Stimulated activated CD4-positive, alpha-beta T cell treated with anti-CD3 and anti-CD28 coated beads, Interleukin-15, amount 100 ng/mL, for 1 hour (primary cell): ENCODE measurements at places on chromosomes 6 and 20.

DNA sequence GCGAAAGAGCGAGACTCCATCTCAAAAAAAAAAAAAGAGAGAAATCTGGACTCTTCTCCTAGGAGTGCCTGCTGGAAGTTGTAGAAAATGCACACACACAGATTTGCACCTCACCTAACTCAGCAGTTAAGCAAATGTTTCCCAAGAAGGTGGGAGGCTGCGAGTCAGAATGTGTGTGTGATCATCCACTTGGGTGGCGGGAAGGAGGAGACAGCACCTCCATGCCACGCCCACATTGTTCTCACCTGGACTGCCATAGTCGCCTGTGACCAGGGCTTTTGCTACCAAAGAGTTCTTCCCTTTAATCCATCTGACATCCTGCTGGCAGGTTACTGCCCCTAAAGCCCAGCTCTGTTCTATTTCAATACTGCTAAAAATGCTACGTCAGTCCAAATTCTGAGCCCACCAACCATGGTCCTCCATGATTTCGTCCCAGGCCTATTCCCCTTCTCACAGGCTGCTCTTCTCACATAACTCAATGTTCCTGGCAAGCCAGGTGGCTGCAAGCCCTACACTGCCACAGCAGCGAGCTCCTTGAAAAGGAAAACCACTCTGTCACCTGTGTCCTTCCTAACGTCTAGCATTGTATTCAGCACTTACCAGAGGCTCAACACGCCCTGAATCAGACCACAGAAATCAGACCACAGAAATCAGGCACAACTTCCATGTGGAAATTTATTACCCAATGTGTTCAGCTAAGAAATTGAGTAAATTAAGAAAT is 77.5 kb downstream of the PSMG4 start:
- no peak for DNase-seq

DNA sequence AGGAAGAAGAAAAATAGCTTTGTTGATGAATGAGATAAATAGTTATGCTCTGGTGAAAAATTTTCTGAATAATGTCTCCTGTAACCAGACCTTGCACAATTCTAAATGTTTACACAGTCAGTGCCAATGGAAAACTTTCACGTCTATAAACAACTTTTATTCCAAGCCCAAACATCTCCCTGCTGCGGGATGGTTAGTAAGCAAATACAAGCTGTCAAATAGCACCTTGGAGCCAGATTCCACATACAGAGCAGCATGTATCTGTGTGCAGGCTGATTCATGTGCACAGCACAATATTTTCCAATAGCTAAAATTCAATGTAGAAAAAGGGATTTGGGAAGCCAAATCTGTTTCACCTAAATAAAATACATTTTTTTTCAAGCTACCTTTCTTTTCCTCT is 813.3 kb downstream of the HACE1 start:
- no peak for DNase-seq

- no peak for DNase-seq
Measured at GRCh38 chr6:21051777-21052176, 517.5 kb downstream of the CDKAL1 start.

DNA sequence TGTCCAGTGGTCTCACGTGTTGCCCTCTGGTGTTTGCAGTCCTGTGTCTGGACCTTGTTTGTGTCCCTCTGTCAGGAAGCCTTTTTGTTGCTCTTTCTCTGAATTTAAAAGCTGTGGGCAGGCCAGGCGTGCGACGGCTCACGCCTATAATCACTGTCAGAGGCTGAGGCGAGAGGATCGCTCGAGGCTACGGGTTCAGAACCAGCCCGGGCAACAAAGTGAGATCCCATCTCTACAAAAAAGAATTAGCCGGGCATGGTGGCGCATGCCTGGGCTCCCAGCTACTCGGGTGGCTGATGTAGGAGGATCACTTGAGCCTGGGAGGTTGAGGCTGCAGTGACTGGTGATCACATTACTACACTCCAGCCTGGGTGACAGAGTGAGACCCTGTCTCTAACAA is 28.5 kb downstream of the OSBPL2 start:
- DNase-seq: no peak

DNA sequence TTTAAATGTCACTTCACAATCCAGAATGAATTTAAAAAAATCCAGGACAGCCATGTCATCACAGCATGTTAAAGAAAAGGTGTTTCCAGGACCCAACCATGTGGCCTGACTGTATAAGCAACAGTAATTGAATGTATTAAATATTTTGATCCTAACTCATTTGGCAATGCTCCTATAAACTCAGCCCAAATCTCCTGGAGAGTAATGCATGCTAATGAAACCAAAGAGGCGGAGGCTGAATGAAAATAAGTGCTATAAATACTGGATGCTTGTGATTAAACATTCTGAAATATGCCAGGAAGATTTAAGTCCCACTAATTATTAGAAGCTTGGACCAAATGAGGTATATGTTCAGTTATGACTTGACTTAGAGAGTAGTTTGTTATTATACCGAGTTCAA is 486.8 kb downstream of the FRK start:
- DNase-seq: no peak

DNA sequence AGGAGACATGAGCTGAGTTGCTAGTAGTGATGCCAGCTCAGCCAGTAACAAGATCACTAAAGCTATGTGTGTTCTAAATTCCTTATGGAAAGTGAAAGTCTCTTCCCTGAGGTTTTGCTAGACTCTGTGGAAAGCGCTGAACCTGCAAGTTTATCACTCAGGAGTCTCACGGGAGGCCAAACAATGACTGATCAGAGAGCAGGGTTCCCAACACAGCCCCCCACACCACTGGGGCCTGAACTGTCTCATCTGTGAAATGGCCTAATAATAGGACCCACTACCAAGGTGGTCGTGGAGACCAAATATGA is 19.9 kb downstream of the ACSS1 start:
- DNase-seq: no peak

- DNase-seq: peak; percentile 31
Measured at GRCh38 chr6:142845624-142846458, 99.1 kb downstream of the HIVEP2 start.

GRCh38 chr6:149114167-149114566 is 203.3 kb upstream of the TAB2 start:
- DNase-seq: no peak

DNA sequence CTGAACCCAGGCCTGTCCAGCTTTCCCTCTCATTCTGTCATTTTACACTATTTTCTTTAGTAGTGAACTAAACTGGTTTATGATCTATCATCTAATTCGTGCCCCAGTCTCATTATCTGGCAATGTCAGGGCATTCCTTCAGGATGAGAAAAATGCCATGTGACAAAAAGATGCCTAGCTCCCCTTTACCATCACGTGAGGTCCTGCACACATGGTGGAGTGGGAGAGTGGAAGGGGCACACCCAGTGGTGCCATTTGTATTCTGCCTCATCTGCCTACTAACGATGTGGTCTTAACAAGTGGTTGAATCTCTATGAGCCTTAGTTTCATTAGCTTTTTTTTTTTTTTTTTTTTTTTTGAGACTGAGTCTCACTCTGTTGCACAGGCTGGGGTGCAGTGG is 41.2 kb downstream of the CDC5L start:
- DNase-seq: no peak

GRCh38 chr6:168390749-168391420 is 50.1 kb upstream of the SMOC2 start:
- no peak for DNase-seq

DNA sequence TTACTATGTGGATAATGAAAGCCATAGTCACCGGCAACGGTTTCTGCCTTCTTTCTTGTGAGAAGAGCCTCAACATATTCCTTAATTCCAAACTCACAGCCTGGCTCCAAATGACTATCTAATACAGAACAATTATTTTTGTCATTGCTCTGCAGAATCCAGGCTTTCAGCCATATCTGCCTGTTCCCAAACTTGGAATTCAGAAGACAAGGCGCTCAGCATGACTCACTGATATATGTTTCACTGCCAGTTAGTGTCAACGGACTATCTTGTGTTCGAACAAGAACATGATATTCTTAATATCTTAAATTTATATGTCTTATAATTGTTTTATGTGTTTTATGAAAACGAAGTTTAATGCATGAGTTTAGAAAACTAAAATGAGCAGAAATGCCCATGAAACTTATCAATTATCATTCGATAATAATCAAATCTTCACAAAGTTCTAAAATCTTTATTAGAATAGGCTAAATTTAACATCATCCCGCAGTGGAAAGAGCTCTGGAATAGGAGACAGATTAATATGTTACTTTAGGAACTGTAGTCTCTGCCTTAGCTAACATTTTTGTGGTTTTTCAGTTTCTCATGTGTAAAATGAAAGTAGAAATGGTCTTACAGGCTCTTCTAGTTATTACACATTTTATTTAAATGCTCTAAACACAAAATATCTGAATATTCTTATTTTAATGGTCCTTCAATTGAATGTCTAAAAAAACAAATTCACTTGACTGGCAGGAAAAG is 669.3 kb upstream of the GJE1 start:
- no peak for DNase-seq

- no peak for DNase-seq
Measured at GRCh38 chr6:3222506-3223038, 4.9 kb downstream of the TUBB2B start.

- no peak for DNase-seq
Measured at GRCh38 chr20:40632346-40632976, 56.6 kb downstream of the MAFB start.

- peak; percentile 67 for DNase-seq
Measured at GRCh38 chr6:1604158-1605003, 5.3 kb upstream of the FOXC1 start.

GRCh38 chr6:142421285-142422117 is 119.7 kb downstream of the ADGRG6 start:
- no peak for DNase-seq
